GM23338 (cell line): ENCODE measurements at places on chromosomes 5 and 9.

DNA sequence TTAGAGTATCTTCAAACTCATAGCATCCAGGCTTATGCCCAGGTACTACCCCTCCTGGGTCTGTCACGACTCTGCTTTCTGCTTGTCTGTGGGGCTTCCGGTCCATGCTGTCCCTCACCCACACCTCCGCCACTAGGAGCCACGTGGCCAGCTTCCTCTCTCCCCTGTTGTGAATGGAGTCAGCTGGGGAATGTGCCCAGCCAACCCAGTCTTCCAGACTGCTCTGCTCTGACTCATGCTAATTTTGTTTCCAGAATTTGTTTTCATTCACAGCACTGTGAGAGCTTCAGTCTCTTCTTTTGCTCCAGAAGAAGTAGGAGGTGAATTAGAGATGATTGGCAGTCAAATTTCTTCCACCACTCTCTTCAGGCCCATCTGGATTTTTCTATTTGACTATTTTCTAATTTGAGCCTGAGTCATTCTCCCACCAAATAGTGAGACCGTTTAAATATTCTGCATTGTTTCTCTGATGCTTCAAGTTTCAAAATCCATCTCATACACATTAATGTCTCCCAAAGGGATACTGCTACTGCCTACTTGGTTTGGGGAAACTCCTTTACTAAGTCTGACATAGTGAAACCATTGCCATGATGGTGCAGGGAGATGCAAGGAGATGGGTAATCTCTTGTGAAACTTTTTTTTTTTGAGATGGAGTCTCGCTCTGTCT lies 424.1 kb upstream of the KIF2A start:
- H3K36me3 ChIP-seq = no peaks in the 10 kb centered on the region
- no peak overlapping the region for H3K4me3 ChIP-seq
- no peak for DNase-seq
- no peaks in the 10 kb centered on the region for H3K27me3 ChIP-seq
- no peak overlapping the region for H3K27ac ChIP-seq

DNA sequence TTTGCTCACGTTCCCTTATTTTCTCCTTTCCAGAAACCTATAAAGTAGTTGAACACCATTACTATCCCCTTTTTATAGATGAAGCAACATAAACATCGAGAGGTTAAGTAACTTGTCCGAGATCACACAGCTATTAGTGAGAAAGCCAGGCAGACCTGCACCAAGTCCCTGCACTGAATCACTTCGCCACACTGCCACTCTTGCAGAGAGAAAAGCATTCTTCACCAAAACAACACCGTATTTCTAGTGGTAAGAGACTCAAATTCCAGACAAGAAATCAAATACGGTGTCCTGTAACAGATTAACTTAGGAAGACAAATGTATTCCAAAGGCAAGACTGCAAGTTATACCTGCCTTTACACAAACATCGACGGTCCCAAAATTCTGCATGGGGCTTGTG lies 82.0 kb upstream of the DMRT1 start:
- DNase-seq = no peak
- H3K4me1 ChIP-seq = no peaks in the 10 kb centered on the region
- H3K27ac ChIP-seq = no peak overlapping the region
- no peaks in the 10 kb centered on the region for H3K36me3 ChIP-seq
- H3K4me3 ChIP-seq = no peak overlapping the region

- H3K36me3 ChIP-seq = no peaks in the 10 kb centered on the region
- H3K27me3 ChIP-seq = no peaks in the 10 kb centered on the region
- H3K27ac ChIP-seq = peak overlapping the region; percentile 67; the same call in 1 of the 2 replicates
- no peak overlapping the region for H3K4me3 ChIP-seq
- DNase-seq = peak; percentile 69
Measured at GRCh38 chr5:66963559-66963971, 233.0 kb downstream of the CD180 start.

GRCh38 chr9:30519756-30520155 lies 1864.7 kb upstream of the ACO1 start:
- H3K4me3 ChIP-seq = no peak overlapping the region
- no peak overlapping the region for H3K27ac ChIP-seq
- no peaks in the 10 kb centered on the region for H3K4me1 ChIP-seq
- DNase-seq = no peak
- no peaks in the 10 kb centered on the region for H3K27me3 ChIP-seq

GRCh38 chr9:104868687-104869404 lies 59.1 kb downstream of the ABCA1 start:
- H3K4me1 ChIP-seq = peaks cover 36% of the 10 kb centered on the region
- no peaks in the 10 kb centered on the region for H3K27me3 ChIP-seq
- H3K27ac ChIP-seq = no peak overlapping the region
- peak; percentile 91 for DNase-seq
- H3K36me3 ChIP-seq = no peaks in the 10 kb centered on the region

DNA sequence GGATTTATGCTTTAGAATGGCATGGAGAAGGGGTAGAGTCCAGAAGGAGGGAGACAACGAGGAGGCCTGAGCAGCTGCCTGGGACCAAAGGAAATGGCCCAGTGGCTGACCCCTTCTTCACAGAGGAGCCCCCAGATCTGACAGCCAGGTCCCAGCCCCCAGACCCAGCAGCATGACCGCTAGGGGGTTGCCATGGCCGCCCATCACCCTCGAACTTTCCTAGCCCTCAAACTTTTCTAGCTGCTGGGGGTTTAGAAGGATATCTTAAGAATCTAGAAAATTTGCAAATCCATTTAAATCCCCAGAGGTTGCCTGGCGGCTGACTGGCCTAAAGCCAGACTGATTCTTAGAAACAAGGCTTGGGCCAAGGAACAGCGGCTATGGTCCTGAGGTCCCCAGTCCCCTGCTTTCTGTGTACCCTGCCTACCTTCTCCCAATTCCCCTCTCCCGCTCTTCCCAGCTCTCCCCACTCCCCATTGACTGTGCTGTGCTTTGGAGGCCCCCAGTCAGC lies 972 bp downstream of the PDGFRB start:
- H3K4me3 ChIP-seq = peak overlapping the region; percentile 51
- H3K27me3 ChIP-seq = no peaks in the 10 kb centered on the region
- H3K36me3 ChIP-seq = no peaks in the 10 kb centered on the region

DNA sequence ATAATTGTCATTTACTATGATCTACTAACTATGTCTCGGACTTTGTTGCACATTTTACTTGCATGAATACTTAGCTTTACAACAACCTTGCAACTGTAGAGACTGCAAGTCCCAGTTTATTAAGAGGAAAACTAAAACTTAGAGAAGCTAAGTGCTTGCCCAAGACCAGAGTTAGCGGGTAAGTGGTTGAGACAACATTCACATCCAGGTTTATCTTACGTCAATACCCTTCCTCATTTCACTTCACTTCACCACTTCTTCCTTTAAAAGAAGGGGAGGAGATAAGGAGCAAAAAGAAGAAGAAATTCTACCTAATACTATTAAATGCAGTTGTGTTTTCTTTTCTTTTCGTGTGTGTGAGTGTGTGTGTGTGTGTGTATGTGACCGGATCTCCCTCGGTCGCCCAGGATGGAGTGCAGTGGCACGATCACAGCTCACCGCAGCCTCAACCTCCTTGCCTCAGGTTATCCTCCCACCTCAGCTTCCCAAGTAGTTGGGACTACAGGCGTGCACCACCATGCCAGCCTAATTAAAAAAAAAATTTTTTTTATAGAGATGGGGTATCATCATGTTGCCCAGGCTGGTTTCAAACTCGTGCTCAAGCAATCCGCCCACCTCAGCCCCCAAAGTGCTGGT lies 37.4 kb downstream of the MEGF9 start:
- DNase-seq = no peak
- no peaks in the 10 kb centered on the region for H3K4me1 ChIP-seq
- H3K4me3 ChIP-seq = no peak overlapping the region
- H3K27ac ChIP-seq = no peak overlapping the region

DNA sequence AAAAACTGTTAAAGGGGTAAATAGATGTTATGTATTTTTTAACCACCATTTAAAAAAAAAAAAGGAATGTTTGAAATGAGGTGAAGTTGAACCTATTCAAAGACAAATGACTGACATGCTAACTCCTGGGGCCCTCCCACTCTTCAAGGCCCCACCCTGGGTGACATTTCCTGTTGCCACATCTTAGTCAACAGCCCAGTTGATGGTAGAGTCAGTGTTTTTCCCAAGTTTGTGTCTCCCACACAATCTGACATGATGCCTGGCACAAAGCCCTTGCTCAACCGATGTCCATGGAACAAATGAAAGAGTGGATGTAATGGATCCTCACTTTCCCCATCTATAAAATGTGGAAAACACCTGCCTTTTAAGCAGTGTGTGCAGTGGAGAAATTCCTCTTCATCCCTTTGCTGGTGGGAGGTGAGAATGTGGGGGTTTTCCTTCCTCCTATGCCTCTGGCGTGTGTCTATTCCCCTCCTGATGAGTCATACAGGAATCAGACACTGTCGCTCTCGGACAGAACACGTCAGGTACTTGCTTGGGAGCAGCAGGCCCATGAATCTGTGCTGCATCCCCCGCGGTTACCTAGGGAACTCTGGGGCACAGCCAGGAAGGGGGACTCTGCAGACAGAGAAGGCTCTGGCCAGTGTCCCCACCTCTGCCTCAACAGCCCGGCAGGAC lies 13.7 kb upstream of the ADRA1B start:
- no peaks in the 10 kb centered on the region for H3K4me1 ChIP-seq
- no peaks in the 10 kb centered on the region for H3K36me3 ChIP-seq
- no peak overlapping the region for H3K4me3 ChIP-seq

- H3K4me3 ChIP-seq = peak overlapping the region; percentile 88
- H3K36me3 ChIP-seq = 0 out of 2 replicates have a peak, but pooled peaks cover 5% of the 10 kb centered on the region
- H3K27ac ChIP-seq = no peak overlapping the region
- DNase-seq = no peak
- H3K4me1 ChIP-seq = peaks cover 11% of the 10 kb centered on the region
Measured at GRCh38 chr5:113489299-113489698, 1.0 kb upstream of the MCC start.

DNA sequence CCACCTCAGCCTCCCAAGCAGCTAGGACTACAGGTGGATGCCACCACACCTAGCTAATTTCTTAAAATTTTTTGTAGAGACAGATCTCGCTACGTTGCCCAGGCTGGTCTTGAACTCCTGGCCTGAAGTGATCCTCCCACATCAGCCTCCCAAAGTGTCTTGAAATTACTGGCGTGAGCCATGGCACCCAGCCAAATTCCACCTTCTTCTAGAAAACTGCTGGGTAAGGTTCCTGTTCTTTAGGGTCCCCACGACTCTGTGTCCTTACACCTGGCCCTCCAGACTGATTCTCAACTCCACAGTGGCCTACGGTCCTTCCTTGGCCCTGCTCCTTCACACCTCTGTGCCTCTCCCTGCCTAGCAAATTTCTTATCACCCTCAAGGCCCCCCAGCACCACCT lies 1.9 kb downstream of the MAPK9 start:
- no peak for DNase-seq
- H3K36me3 ChIP-seq = no peaks in the 10 kb centered on the region
- no peaks in the 10 kb centered on the region for H3K27me3 ChIP-seq

DNA sequence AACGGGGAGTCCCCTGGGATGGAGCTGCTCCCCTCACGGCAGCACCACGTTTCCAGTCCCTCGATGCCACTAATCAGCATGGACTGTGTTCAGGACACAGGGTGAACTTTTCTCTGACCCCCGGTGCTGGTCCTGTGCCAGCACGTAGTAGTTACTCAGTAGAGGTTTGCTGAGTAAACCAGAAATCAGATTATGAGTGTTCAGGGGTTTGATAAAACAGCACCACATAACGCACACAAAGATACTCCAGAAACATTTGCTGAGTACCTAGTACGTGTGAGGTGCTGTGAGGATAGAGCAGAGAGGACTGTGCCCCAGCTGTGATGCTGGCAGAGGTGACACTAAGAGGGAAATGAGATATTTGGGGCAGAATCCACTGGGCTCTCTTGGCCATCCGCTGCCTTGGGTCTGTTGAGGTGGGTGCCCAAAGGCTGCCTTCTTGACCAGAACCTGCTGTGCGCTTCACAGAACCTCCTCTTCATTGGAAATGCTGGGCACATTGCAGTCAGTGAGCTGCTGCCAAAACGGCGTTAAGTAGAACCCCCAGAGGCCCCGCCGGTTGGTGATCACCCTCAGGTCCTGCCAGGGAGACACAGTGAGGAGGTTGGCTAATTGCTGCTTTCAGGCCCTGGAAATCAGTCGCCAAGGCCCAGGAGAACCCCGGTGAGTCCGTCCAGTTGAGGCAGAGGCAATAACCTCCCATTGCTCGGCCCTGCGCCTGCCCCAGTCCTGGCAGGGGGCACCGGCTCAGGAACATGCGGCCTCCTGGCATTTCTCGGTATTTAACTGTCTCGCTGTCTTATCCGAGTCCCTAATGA lies 49.4 kb downstream of the NEURL1B start:
- no peaks in the 10 kb centered on the region for H3K4me1 ChIP-seq
- H3K36me3 ChIP-seq = no peaks in the 10 kb centered on the region
- no peak for DNase-seq
- peaks cover under 1% of the 10 kb centered on the region; the same call in 1 of the 2 replicates for H3K27me3 ChIP-seq

- H3K27ac ChIP-seq = no peak overlapping the region
- no peak for DNase-seq
- no peak overlapping the region for H3K4me3 ChIP-seq
- no peaks in the 10 kb centered on the region for H3K27me3 ChIP-seq
- no peaks in the 10 kb centered on the region for H3K36me3 ChIP-seq
- peaks cover 20% of the 10 kb centered on the region; the same call in 1 of the 2 replicates for H3K4me1 ChIP-seq
Measured at GRCh38 chr5:112254303-112254702, 164.8 kb downstream of the EPB41L4A start.

DNA sequence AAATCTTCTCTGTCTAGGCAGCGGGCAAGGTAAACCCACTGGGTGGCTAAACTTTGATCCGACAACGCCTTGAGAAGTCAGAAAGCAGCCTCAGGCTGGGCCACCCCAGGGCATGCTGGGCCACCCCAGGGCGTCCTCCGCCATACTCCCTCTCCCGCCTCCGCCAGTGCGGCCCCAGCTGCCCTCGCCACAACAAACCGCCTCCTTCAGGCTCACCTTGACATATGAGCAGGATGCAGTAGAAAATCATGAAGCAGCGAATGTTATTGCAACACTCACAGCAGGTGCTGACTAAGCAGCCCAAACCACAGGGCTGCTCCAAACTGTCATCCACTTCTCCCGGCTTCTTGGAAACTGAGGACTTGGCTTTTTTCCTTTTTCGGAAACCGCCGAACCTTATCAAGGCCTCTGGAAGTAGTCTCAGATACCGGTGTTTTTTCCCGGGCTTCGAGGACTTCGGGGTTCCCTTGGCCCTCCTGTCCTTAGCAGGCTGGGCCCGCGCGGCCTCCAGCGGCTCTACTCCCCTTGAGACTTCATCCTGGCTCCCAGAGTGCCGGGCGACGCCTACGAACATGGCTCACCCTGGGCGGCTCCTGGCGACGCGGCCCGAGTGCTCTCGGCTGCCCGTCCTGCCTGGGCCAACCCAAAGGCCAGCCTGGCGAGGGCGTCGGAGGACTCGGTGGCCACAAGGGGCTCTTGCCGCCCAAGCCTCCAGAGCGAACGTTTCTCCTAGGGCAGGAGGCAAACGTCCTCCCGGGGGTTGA lies at the start of gene SLCO6A1:
TSS of gene SLCO6A1 (minus strand) at position 731 of the 764 bp plus-strand sequence. CDS start at position 574, 157 bp downstream.
- DNase-seq = peak; percentile 34
- no peak within 1 kb of the TSS for H3K4me3 ChIP-seq
- H3K27me3 ChIP-seq = no peaks in the 10 kb centered on the region
- H3K4me1 ChIP-seq = no peaks in the 10 kb centered on the region
- no peak within 1 kb of the TSS for H3K27ac ChIP-seq

- H3K4me1 ChIP-seq = peaks cover 42% of the 10 kb centered on the region
- H3K4me3 ChIP-seq = no peak overlapping the region
- H3K27me3 ChIP-seq = peaks cover 100% of the 10 kb centered on the region
- no peak for DNase-seq
- H3K36me3 ChIP-seq = no peaks in the 10 kb centered on the region
Measured at GRCh38 chr5:135546912-135547311, 11.1 kb upstream of the NEUROG1 start.

- no peaks in the 10 kb centered on the region for H3K4me1 ChIP-seq
- DNase-seq = no peak
- no peaks in the 10 kb centered on the region for H3K36me3 ChIP-seq
- H3K27me3 ChIP-seq = no peaks in the 10 kb centered on the region
- H3K4me3 ChIP-seq = no peak overlapping the region
- no peak overlapping the region for H3K27ac ChIP-seq
Measured at GRCh38 chr5:99285606-99286005, 356.8 kb upstream of the CHD1 start.
